ENCODE measurements at places on chromosomes 4 and X. TPM values are rescaled to one million over a fixed set of nuclear protein-coding genes. Genes with fewer than 3 reads are reported as not detected.

Gene CLDN34
- total RNA-seq, result not detected

Gene GPR119
- not detected for total RNA-seq

Gene HCFC1
- 121 TPM for total RNA-seq

Gene PHKA1
- total RNA-seq, result 0.87 TPM

Gene FAAH2
- total RNA-seq, result 1.9 TPM

Gene SLC6A14
- not detected for total RNA-seq

DNA sequence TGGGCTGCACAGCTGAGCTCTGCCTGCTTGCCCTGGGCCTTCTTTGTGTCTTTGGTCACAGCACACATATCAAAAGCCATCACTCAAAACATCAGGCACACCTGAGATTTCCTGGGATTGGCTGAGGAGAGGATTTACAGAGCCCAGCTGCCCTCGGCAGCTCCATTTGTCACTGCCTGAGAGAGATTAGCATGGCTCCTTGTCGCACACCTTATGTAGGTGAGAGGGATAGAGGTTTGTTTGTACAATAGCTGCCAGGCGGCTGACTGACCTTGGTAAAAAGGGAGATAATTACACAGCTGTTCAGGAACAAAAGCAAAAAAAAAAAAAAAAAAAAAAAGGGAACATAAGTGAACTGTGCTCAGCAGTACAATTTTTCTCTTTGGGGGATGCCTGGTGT, 63.2 kb downstream of the MGST2 start:
- no peak for DNase-seq

GRCh38 chrX:141902366-141902765, 1.3 kb upstream of the MAGEC1 start:
- DNase-seq, result no peak

DNA sequence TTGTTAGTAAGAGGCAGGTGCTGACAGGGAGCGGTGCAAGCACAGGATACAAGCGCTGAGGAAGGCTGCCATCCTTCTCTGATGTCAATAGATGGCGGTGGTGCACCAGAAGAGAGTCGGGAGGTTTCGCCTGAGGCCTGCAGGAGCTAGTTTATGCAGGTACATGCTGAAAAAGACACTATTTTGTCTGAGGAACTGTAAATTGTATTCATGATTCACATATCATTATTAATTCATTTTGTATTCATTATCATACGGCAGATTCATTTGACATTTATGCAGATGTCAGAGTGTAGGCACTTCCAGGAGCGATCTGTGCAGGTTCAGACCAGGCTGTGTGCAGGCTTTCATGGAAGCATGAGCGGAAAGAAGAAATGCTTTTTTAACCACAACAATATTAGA, 824.0 kb downstream of the STIM2 start:
- DNase-seq, result peak; percentile 19

DNA sequence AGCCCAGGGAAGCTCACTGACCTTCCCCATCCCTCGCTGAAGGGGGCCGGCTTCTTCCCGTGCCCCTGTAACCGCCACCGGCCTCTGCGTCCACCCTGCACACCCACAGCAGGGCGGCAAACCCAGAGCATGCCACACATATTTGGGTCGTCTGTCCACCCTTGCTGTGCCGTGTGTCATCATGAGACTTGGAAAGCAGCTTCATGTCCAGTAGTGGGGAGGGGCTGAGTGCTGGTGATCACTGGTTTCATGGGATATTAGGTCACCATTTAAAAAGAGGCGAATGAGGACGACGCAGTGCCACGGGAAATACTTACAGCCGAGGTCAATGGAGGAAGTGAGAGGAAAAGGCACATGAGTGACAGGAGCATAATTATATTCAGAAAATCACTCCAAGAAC, 74.8 kb downstream of the HTRA3 start:
- no peak for DNase-seq

DNA sequence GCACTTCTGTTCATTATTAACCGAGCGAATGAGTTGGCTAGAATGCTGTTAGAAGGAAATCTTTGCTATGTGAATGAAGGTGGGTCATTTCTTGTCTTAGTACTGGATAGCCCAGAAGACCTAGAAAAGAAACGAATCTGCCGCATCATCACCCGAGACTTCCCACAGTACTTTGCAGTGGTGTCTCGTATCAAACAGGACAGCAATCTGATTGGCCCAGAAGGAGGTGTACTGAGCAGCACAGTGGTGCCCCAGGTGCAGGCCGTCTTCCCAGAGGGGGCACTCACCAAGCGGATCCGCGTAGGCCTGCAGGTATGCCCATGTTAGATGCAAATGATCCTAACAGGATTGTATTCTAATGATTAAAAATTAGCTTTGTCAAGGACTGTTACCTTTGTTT, 286.3 kb downstream of the ANK2 start:
- no peak for DNase-seq

DNA sequence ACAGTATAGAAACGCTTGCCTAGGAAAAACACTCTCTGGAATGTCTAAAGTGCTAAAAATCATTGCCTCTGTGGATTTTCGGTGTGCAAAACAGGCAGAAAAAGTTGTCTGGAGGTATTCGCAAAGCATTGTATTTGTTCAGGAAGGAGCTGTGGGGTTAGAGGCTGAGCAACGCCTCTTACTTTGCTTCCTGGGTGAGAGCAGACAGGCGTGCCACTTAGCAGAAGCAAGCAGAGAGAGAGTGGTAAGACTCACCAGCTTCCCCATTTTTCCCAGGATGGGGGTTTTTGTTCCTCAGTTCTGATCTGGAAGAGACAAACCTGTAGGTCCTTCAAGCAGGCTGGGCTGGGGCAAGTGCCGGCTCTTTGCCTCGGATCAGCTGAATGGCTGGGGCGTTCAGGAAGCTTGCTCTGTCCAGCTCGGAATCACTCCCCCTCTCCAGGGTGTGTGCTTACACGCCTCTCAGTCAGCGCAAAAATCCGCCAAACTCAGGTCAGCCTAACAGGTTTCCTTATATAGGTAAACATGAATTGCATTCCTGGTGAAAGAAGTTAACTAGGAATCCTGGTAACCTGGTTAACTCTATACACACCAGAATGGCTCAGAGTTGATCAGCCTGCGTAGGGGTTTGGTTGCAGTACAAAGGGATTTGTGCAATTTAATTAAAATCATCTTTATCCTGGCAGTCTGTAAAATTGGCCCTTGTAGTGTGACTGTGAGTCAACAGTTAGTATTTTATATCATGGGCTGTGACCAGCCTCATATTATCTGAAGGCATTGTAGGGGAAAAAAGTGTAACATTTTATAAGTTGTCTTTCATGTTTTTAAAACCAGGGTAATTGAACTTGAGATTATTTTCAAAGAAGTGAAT, 213.1 kb upstream of the MID1 start:
- no peak for DNase-seq

DNA sequence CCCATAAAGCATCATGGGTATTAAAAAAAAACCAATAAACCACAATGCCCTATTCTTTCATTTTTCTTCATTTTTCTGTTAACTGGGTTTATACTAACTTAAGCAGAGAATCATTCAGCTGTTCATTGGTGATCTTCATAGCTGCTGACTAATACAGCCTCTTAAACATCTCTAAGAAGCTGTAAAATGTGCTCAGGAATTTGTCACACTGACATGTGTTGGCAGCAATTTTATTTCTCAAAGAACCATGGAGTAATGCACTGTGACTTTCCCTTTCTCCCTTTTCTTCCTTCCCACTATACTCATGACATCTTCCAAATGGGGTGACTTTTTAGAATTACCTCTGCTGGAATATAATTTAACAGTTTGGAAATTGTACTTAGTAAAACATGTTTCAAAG, 315.4 kb downstream of the ANTXR2 start:
- DNase-seq, result no peak

DNA sequence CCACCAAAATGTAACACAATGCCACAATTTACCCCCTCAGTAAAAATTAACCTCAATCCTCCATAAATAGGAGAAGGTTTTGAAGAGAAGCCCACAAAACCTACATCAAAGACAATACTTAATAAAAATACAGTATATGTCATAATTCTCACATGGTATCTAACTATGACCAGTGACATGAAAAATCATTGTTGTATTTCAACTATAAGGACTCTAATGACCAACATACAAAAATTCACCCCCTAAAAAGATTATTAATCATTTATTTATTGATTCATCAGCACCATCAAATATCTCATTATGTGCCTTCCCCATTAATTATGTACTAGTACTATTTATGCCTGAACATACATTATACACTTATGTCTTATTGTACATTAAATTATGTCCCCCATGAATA, 77.1 kb upstream of the ZMAT1 start:
- DNase-seq, result no peak

GRCh38 chrX:2351999-2352995, 148.5 kb downstream of the DHRSX start:
- no peak for DNase-seq

- DNase-seq, result no peak
These were observed 89.6 kb downstream of the KCNIP4 start for GRCh38 chr4:21858971-21859370.

DNA sequence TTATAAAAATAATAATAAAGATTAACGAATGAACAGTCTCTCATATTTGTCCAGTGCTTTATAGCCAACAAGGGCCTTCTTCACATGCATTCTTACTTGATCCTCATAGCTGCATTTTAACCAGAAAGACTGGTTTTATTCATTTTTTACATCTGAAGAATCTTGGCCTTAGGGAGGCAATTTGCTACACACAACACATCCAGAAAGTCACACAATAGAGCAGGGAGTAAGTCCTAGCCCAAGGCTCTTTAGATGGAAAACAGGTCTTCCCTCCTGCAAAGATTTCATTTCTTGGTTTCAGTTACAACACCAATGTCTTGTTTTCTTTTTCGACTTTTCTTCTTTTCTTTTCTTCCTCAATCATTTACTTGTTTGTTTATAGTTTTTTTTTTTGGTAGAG, 13.0 kb upstream of the C1GALT1C1 start:
- DNase-seq, result no peak

- no peak for DNase-seq
These were observed 323.9 kb upstream of the CASK start for GRCh38 chrX:42247241-42247640.

Measured in activated CD4-positive, alpha-beta T cell treated with anti-CD3 and anti-CD28 coated beads, Interleukin-2, amount 10 ng/mL, durations not matched to agents 7 days and 5 days (primary cell).